Peyer's patch (tissue), 4 donors: ENCODE measurements at places on chromosomes 7 and 10. TPM values are rescaled to one million over a fixed set of nuclear protein-coding genes. Genes with fewer than 3 reads are reported as not detected.

DNA sequence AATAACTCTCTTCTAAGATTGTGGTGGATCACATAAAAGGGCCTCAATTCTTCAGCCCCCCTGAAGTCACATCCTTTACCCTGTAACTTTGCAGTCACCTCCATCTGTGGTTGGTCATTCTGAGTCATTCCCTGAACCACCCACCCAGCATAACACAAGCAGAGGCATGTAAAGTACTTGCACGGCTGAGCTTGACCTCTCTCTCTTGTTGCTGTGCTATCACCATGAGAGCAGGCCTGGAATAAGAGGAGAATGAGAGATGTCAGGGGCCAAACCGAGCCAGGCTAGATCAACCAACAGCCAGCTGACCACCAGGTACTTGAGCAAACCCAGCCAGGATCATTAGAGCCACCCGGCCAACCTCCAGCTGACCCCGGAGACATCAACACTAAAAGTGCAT, 13.5 kb upstream of the STK17A start:
- no peak for DNase-seq

DNA sequence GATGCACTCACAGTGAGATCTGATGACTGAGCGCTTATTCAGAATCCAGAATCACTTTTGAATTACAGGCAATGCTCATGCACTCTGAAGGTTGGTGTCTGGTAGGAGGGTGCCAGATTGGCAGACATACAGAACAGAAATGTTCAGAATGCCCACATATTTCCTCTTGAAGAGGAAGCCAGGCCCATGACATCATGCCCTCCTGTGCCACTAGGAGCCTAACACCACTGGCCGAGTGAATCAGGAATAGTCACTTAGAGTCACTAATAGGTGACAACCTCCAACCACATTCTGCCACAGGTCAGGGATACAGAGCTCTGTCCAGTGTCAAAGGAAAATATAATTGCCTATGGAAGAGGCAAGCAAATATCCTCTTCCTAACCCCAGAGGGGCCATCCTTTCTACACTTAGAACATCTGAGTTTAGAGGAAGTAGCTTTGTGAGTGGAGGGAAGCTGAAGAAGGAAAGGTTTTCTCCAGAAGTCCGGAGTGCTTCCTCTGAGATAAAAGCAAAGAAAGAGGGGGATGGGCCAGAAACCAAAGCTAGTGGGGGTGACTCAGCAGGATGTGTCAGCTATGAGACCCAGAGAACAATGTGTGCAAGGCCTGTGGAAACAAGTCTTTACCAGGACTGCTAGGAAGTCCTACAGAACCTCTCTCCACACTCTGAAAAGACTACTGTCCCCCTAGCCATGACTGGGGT, 838.8 kb downstream of the GRID1 start:
- no peak for DNase-seq

- DNase-seq = no peak
Observed at GRCh38 chr10:130027716-130028464, 63.8 kb upstream of the EBF3 start.

The CTAGE6 gene
- total RNA-seq = not detected

- no peak for DNase-seq
Observed at GRCh38 chr7:31398815-31399214, 58.3 kb upstream of the NEUROD6 start.

The CPN1 gene
- not detected for total RNA-seq

The FRMD4A gene
- 7.0 TPM for total RNA-seq

The ABLIM1 gene
- total RNA-seq = 112 TPM

- DNase-seq = no peak
Observed at GRCh38 chr7:32941681-32942414, 15.4 kb upstream of the FKBP9 start.

DNA sequence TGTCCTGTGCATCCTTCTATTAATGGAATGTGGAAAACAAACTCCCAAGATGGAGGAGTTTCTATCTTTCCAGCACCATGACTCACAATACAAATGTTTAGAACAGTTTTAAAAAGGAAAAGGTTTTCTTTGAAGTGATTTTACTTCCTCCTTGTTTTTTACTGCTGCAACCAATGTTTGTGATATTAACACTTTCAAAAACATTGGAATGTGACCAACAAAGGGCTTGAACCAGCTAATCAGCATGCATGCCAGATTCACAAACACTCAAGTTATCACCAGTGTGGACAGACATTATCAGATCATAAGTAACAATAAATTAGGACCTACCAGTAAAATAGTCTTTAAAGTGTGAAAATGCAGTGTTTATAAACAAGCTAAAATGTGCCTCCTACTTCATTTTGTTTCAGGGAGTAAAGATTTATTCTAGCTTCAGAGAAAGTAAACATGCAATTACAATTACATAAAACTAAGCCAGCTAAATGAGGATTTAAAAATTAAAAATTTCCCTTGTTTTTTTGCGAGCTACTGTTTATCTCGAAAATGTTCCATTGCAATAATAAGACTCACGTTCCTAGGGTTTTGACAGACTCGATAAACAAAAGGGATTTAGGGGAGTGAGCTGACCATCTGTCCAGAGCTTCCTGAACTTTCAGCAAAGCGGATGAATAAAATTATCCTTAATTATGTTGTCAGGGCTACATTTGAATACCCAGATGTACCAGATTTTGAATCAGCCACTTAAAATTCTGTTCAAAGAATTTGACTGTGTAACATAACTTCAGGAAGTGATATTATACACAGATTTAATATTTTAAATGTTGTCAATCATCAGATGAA, 29.8 kb downstream of the CPVL start:
- DNase-seq = no peak

DNA sequence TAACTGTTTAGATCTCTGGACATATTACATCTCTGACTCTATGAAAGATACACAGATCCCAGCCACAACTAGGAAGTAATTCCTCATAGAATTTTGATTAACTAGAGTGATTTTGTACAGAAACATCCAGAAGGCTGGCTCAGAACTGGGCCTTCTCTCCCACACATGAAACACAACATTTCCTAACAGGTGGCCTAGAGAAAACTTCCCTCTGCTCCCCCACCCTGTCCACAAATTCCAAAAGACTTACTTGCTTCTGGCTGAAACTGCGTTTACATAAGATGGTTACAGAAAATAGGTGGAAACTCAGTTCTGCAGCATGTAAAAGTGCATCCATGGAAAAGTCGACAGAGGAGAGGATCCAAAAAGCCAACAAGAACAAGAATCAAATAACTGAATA, 132.9 kb downstream of the FZD1 start:
- DNase-seq = no peak

The ARHGEF5 gene
- total RNA-seq = 40.1 TPM

DNA sequence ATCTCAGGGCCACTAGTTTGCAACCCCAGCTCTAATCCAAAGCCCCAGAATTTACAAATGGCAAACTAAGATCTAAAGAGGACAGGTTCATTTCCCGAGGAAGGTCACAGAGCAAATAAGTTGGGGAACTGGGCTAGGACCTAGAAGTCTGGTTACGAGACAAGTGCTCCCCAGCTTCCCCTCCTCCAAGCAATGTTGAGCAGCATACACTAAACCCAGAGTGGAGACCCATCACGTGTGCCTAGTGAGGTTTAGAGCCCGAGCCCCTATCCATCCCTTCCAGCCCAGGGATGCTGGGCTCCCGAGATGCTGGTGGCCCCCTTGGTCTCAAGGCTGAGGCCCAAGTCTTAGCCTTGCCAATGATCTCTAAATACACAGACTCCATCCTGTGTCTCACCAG, 209.5 kb upstream of the ZMIZ1 start:
- DNase-seq = no peak

DNA sequence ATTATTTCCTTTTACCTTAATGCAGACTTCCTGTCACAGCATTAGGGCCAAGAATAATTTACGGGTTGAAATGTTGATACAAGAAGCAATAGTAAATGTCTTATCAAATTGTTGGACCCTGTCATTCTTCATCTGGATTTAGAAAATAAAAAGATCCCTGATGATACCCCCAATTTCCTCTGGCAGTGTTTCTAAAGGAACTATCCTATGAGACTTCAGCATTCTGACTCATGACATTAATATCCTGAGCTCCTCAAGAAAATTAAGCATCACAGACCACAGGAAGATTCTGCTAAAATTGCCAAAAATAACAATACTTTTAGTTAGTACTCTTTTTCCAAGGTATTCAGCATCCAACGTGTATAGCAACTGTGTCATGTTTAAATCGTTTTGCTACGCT, 490.5 kb upstream of the ANKRD30A start:
- DNase-seq = no peak

The LRGUK gene
- 0.66 TPM for total RNA-seq

The ABCF2 gene
- total RNA-seq = 20.7 TPM

The NET1 gene
- 155 TPM for total RNA-seq

GRCh38 chr7:41627645-41628298, 75.1 kb downstream of the INHBA start:
- no peak for DNase-seq

The TFPI2 gene
- 1.4 TPM for total RNA-seq

The DDC gene
- total RNA-seq = 314 TPM

- no peak for DNase-seq
Observed at GRCh38 chr7:127798769-127799372, 146.9 kb downstream of the SND1 start.

- no peak for DNase-seq
Observed at GRCh38 chr10:88314362-88314761, 268.8 kb downstream of the RNLS start.

The LRRC61 gene
- total RNA-seq = 22.1 TPM

The NUTM2D gene
- not detected for total RNA-seq

- DNase-seq = no peak
Observed at GRCh38 chr7:84546403-84546802, 351.8 kb upstream of the SEMA3A start.

DNA sequence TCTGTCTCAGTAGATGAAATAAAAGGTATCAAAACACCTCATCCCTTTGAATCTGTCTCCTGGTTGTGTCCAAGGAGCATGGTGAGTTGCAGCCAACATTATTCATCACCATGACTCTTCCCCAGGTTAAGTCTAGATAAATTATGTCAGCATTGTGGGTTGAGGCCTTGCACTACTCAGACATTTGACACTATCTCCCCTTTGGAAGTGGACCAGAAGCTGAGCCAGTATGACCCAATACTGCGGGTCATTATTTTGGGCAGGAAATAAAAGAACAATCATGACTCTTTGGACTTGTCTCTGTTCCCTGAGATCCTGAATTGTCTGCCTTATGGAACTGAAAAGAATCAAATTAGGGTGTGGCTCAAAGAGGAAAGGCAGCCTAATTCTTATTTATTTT, 168.2 kb upstream of the FAM171A1 start:
- no peak for DNase-seq

DNA sequence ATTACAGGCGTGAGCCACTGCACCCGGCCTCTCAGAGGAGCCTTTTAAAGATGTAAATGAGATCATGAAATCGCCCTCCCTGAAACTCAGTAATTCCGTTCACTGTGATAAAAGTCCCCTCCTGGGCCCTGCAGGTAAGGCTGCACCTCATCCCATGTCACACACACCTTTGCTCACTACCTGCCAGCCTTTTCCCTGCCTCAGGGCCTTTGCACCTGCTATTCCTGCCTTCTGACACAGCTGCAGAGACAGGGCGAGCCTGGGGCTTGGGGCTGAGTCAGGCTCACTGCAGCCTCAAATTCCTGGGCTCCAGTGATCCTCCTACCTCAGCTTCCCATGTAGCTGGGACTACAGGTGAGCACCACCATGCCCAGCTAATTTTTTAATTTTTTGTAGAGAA, 118.8 kb downstream of the MYL10 start:
- DNase-seq = no peak

The C10orf95 gene
- not detected for total RNA-seq
